ENCODE measurements at places on chromosomes 11 and 22.

GRCh38 chr11:132977241-132977640 is 555.1 kb downstream of the OPCML start:
- no peak for DNase-seq

DNA sequence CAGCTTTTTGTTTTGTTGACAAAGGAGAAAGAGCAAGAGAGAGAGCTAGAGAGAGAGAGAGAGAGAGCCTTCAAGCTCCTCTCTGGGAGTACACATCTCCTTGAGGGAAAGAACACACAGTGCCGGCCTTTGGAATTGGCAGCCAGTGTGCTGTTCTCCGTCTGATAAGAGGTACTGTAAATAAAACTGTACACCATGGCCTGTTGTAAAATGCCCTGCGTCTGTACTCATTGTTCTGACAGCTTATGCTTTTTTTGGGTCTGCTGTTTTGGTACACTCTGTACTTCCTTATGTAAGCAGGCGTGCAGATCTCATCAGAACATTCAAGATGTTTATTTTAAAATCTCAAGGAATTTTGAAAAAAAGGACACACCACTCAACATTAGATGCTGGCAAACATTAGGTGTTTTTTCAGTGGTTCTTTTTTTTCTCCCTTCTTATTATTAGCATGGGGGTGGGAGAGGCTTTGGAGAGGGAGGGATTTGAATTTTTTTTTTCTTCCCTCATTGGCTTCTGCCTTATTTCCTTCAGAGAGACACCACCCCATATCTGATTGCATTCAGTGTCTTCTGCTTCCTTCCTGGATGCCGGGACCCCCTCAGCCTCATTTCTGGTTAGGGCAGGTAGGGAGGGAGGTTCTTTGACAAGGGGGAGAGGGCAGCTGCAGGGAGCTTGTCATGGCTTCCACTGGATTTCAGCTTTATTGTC is 116.8 kb upstream of the NNMT start:
- DNase-seq: peak; percentile 86

GRCh38 chr22:35505399-35506258 is 35.0 kb upstream of the RASD2 start:
- no peak for DNase-seq

DNA sequence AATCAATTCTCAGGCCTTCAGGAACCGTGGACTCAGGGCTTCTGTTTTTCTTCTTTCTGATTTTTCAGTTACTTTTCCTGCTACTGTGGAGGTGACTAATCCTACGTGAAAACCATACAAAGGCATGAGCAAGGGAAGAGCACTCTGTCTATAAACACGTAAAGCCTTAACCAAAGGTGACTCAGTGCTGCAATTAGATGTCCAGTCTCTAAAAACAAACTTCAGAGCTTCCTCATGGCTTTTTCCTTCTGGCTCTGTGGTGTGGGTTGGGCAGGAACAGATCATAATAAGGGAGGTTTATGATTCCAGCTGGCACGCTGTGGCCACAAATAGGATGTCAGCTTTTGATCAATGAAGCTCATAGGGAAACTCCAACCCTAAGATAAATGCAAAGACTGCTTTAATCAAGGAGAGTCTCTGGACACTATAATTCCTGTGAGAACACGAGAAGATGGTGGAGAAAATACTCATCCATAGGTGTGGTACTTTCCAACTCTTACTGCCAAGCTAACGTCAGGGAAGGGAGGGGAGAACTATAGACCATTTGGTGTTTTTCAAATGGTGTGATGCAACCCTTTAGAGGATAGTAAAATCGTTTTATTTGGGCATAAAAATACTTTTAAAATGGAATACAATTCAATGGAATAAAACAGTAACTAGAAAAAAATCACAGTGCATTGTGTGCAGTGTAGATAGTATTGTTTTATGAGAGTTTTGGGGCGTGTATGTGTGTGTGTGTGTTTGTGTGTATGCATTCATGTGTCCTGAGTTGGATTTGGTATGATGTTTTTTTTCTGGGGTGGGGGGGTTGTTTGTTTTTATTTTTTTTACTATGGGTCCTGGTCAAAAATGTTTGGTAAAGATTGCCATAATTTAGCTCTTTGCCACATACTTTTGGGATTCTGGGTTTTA is at the start of gene NXPE2:
TSS of gene NXPE2 (plus strand) at position 403 of the 912 bp plus-strand sequence. CDS start at position 452, 49 bp downstream.
- no peak for DNase-seq

GRCh38 chr11:67466962-67467771 is 1.9 kb downstream of the TMEM134 start:
- no peak for DNase-seq

DNA sequence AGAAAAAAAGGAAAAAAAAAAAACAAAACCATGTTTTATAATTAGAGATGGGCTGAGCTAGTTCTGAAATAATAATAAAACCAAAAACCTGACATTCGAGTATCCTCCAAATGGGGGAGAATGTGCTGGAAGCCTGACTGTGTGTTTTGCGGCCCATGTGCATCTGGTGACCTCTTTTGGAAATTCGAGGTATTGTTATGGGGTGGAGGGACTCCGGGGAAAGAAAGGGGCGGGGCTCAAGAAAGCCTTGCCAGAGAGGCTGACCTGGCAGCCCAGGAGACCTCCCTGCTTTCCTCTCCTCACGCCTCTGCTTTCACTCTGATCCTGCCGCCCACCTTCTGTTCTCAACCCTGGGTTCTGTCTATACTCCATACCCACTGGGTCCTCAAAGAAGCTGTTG is 72.9 kb downstream of the CTTN start:
- no peak for DNase-seq

DNA sequence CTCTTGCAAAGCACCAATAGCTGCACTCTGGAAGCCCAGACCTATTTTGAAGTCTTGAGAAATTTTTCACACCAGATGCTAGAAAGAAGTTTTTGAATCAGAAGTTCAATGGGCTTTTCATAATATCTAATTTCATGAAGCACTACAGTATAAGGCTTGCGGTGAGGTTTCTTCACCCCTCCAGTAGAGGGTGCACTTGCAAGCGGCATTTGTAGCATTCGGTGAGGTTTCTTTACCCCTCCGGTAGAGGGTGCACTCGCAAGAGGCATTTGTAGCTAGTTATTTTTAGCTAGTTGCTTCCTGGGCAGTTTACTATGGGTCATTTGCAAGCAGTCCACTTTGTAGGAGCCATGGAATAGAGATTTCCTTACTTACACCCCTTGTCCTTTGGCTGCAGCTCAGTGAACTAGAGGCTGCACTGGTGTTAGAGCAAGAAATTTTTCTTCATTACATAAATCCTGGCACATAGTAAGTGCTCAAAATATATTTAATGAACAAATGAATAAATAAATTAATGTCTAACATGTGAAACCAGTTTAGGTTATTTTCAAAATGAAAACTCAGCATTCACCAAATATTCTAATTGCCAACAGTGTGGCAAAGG is 7.8 kb upstream of the NOX4 start:
- DNase-seq: no peak
